ENCODE measurements at places on chromosomes 3 and 15.
A peak's percentile ranks its signal among the peaks of the same experiment; 100 is the strongest.

DNA sequence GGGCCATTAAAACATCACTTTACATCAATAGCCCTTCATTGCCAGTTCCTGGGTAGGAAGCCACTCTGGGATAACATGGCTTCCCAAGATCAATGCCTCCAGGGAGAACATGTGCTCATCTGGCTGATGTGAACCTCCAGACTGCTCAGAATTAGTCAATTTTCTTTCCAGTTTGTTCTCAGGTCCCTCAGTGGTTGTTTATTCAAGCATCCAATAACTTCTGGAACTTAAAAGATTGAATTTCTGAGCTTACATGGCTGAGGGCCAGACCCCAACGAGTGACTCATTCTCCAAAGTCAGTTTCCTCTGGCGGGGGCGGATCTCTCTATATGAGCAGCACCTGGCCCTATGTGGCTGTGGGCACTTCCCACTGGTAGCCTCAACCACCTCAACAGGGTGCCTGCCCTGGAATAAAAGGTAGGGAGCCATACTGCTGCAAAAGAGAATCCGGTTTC, 34.0 kb downstream of the LYZL4 start:
- no peak for DNase-seq

GRCh38 chr15:65362491-65362890, 15.3 kb downstream of the IGDCC3 start:
- no peak for DNase-seq

GRCh38 chr3:123723522-123724168, 138.8 kb upstream of the HACD2 start:
- DNase-seq = peak; percentile 5

DNA sequence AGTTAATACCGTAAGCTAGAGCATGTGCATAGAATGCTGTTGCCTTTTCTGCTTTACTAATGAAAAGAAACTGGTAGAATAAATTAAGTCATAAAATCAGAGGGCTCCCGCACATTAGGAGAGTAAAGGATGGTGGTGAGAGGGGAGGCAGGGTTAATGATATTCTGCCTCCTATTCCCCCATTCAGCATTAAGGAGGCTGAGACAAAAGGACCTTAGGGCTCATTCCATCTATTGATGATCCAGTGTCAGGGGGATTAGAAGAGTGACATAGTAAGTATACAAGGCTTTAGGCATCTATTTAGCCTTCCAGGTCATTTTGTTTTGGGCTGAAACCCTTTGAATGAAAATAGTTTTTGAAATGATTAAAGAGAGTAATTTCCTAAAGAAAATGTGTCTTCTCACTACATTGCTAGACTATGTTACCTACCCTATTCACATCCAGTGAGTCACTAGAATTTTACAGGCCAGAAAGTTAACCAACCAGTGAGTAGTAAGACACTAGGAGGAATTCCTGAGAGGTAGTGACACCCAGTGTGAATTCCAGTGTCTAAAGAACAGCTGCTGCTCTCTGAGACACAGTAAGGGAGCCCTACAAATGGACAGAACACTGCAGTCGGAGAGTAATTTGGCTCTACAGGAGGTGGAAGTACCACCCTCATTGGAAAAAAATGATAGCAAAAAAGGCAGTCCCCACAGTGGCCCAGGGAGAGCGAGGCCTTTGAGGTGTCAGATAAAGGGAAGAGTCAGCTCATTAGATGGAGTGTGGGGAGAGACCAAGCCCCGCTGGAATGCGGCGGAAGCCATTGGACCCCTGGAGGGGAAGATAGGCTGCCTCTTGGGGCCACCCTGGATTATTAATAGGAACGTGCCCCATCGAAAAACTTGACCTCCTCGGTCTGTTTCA, 67.6 kb downstream of the TUSC7 start:
- DNase-seq = no peak

- DNase-seq = no peak
Observed at GRCh38 chr3:171145798-171146197, 119.3 kb upstream of the SLC2A2 start.

DNA sequence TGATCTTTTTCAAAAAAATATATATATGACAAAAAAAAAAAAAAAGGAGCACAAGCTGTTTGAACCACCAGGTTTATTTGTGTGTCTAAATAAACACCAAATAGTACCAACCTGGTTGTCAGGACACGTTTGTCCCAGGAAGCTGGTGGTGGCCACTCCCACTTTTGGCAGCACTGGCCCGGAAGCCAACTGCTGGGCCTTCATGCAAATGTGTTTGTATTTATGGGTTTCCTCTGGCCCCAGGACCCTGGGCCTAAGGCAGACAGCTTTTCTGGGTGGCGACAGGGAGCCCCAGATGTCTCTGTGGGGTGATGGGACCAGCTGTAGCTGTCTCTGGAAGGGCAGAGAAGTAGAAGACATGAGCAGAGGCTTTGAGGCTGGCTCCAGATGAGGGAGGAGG, 31.6 kb downstream of the PRKCD start:
- DNase-seq = no peak

DNA sequence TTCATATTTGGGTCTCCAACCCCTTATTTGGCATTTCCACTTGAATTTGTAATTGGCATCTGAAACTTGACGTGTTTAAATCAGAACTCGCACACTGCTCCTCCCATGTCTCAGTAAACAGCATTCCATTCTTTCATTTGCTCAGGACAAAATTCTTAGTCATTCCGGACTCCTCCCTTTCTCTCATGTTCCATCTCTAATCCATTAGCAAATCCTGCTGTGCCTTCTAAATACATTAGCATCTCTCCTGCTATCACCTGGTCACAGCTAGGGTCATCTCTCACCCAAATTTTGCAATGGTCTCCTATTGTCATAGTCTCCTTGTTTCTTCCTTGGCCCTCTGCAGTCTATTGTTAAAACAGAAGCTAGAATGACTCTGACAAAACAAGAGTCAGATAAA, 119.9 kb upstream of the CADPS start:
- DNase-seq = no peak

GRCh38 chr3:142165194-142165593, 15.8 kb upstream of the TFDP2 start:
- no peak for DNase-seq

DNA sequence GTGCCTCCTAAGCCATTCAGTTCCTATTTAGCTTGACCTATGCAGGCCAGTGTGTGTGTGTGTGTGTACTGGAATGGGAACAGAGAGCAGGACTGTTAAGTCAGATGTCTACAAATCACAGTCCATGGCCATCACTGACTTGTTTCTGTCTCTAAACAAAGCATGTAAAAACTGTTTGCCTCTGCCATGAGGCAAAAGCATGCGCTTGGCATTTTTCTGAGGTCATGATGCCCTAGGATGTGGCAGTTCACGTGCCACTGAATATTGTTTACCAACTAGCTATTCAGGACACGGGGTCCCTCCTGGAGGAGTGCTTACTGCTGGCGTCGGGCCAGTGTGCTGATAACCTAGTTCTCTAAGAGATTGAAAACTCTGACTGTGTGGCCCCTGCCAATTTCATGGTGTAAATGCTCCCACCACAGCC, 8.2 kb upstream of the ATP13A3 start:
- no peak for DNase-seq

GRCh38 chr3:108125550-108126071, 34.8 kb upstream of the CD47 start:
- peak; percentile 21 for DNase-seq

GRCh38 chr3:112377568-112378071, 44.7 kb downstream of the CD200 start:
- DNase-seq = no peak

GRCh38 chr3:69196876-69197275, 74.5 kb upstream of the LMOD3 start:
- DNase-seq = no peak

DNA sequence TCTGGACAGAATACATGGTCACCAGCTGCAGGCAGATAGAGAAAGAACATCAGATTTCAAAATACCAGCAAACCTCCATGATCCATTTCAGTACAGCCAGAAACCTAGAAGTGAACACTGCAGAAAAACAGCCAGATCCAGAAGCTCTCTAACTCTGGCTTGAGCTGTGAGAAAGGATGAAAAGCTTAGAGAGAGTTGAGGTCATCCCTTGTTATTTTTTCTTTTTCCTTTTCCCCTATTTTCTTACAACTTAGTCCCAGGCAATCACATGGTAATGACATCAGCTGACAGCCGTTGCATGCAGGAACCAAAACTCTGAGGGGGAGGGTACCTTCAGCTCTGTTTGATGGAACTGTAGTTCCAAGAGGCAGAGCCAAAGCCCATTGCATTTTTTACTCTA, 113.2 kb downstream of the TCF12 start:
- DNase-seq = no peak

GRCh38 chr15:89646416-89647141, 8.7 kb downstream of the KIF7 start:
- DNase-seq = no peak

DNA sequence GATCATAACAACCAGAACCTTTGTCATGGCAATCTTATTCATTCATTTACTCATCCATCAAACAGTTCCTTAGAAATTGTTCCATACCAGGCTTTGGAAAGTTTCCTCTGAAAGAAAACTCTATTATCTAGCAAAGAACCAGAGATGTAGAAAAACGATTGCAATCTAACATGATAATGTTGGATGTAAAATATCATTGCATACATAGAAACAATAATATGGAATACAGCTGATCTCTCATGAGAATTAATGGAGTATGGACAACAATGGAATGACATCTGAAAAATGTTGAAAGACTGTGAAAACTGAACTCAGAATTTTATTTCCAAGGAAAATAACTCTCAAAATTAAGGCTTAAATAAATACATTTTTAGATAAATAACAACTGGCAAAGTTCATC, 665.4 kb downstream of the NLGN1 start:
- DNase-seq = no peak

- DNase-seq = no peak
Observed at GRCh38 chr3:110856916-110857315, 214.7 kb upstream of the NECTIN3 start.

DNA sequence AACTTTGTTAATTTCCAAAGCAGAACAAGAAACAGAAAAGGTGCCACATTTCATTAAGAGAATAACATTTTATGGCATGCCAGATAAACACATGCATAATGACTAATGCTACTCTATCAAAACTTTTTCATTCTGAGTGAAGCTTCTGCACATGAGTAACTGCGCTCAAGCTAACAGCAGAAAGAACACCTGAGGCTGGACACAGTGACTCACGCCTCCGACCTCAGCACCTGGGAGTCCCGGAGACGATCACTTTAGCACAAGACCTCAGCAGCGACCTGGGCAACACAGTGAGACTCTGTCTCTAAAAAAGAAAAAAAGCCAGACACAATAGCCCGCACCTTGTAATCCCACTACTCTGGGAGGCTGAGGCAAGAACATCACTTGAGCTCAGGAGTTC, 70.6 kb downstream of the ACAP2 start:
- DNase-seq = no peak

Measured in stimulated activated CD4-positive, alpha-beta T cell treated with anti-CD3 and anti-CD28 coated beads, Interleukin-12 subunit alpha, Interleukin-12 subunit beta, amount 100 ng/mL, for 24 hours (primary cell).